ENCODE measurements at places on chromosomes 11 and 22. TPM values are rescaled to one million over a fixed set of nuclear protein-coding genes. Genes with fewer than 3 reads are reported as not detected.

Gene PMM1
- 36.0 TPM for total RNA-seq

Gene SGSM1
- under 0.01 TPM for total RNA-seq

Gene VSIG2
- 0.50 TPM for total RNA-seq

Gene TOMM22
- 90.2 TPM for total RNA-seq

Gene ELMOD1
- 1.1 TPM for total RNA-seq

Gene SF1
- 110 TPM for total RNA-seq

Gene PGAP2
- total RNA-seq = 11.1 TPM

Gene PAX6
- not detected for total RNA-seq

Gene ACRV1
- not detected for total RNA-seq

Gene CRYAB
- total RNA-seq = 6.0 TPM

Gene HEPHL1
- 0.11 TPM for total RNA-seq

Gene IGSF9B
- 0.50 TPM for total RNA-seq

Gene PHLDB1
- 50.1 TPM for total RNA-seq

Gene PTPRCAP
- total RNA-seq = 0.44 TPM

Gene FLRT1
- 0.12 TPM for total RNA-seq

Gene SAA1
- total RNA-seq = 0.33 TPM

Gene SYT12
- total RNA-seq = under 0.01 TPM

Gene NOL12
- 31.1 TPM for total RNA-seq

Gene PEX16
- 27.4 TPM for total RNA-seq

Gene CCND1
- total RNA-seq = 1,083 TPM

Gene RNASEH2C
- total RNA-seq = 55.6 TPM

Gene TMPRSS5
- total RNA-seq = under 0.01 TPM

Gene KLHDC7B
- 0.11 TPM for total RNA-seq

Gene SUSD2
- 8.6 TPM for total RNA-seq

Gene P4HA3
- 21.9 TPM for total RNA-seq

Gene DRICH1
- not detected for total RNA-seq

Gene GRIA4
- total RNA-seq = not detected

Gene OR51B5
- total RNA-seq = not detected

Gene PIK3C2A
- 72.4 TPM for total RNA-seq

Gene ANO1
- total RNA-seq = not detected

Gene TAGLN
- total RNA-seq = 415 TPM
